HCT116 (cell line): ENCODE measurements at places on chromosomes 1 and 21.

GRCh38 chr1:182601913-182602312 lies 2.3 kb downstream of the RGS16 start:
- H3K4me3 ChIP-seq = no peak overlapping the region
- no peaks in the 10 kb centered on the region for H3K27me3 ChIP-seq
- peaks cover 21% of the 10 kb centered on the region for H3K4me1 ChIP-seq
- no peak overlapping the region for H3K27ac ChIP-seq

- H3K27ac ChIP-seq = no peak overlapping the region
- DNase-seq = no peak
Measured at GRCh38 chr1:161070761-161071160, 1.1 kb upstream of the ARHGAP30 start.

- H3K27ac ChIP-seq = no peak overlapping the region
- no peak for DNase-seq
- H3K4me1 ChIP-seq = peaks cover 4% of the 10 kb centered on the region; the same call in 1 of the 2 replicates
- no peaks in the 10 kb centered on the region for H3K27me3 ChIP-seq
Measured at GRCh38 chr1:205527931-205528330, 23.5 kb downstream of the CDK18 start.

GRCh38 chr1:6635161-6635909 lies 10.7 kb downstream of the THAP3 start:
- no peak overlapping the region for H3K4me3 ChIP-seq
- no peak overlapping the region for H3K27ac ChIP-seq
- H3K36me3 ChIP-seq = peaks cover 38% of the 10 kb centered on the region
- DNase-seq = no peak
- no peaks in the 10 kb centered on the region for H3K4me1 ChIP-seq

- H3K4me1 ChIP-seq = no peaks in the 10 kb centered on the region
- no peak overlapping the region for H3K4me3 ChIP-seq
- no peak overlapping the region for H3K27ac ChIP-seq
- H3K27me3 ChIP-seq = no peaks in the 10 kb centered on the region
Measured at GRCh38 chr1:196546272-196547111, 61.7 kb downstream of the KCNT2 start.

DNA sequence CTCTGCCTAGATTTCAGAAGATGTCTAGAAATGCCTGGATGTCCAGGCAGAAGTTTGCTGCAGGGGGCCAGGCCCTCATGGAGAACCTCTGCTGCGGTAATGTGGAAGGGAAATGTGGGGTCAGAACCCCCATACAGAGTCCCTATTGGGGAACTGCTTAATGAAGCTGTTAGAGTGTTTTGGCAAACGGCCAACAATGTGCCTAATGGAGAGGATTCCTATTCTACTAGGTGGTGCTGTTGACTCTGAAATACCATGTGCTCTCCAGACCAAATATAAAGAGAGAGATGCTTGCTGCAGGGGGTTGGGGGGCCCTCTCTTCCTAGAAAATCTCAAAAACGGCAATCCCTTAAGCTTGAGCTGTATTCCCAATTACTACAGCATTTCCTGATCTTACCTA lies 57.1 kb upstream of the DR1 start:
- no peak for DNase-seq
- H3K4me1 ChIP-seq = no peaks in the 10 kb centered on the region
- no peak overlapping the region for H3K4me3 ChIP-seq
- no peaks in the 10 kb centered on the region for H3K27me3 ChIP-seq
- no peak overlapping the region for H3K27ac ChIP-seq
- H3K36me3 ChIP-seq = no peaks in the 10 kb centered on the region

DNA sequence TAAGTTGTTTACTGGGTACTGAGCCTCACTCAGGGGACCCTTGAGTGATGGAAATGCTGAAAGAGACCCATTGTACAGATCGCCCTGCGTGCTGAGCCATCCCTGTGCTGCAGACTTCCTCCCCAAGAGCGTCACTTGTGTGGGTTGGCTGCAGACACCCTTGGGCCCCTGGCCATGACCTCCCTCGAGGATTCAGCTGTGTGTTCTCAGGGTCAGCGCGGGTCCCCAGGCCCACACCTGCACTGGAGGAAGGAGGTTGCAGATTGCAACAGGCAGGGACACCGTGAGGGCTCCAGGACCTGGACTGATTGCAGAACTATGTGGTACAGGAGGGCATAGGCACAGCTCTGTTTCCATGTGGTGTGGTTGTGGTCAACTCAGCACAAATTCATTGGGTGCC lies 4.4 kb downstream of the SNAP47 start:
- no peaks in the 10 kb centered on the region for H3K36me3 ChIP-seq
- DNase-seq = no peak
- H3K4me1 ChIP-seq = peaks cover 8% of the 10 kb centered on the region
- H3K4me3 ChIP-seq = no peak overlapping the region
- H3K27ac ChIP-seq = no peak overlapping the region

DNA sequence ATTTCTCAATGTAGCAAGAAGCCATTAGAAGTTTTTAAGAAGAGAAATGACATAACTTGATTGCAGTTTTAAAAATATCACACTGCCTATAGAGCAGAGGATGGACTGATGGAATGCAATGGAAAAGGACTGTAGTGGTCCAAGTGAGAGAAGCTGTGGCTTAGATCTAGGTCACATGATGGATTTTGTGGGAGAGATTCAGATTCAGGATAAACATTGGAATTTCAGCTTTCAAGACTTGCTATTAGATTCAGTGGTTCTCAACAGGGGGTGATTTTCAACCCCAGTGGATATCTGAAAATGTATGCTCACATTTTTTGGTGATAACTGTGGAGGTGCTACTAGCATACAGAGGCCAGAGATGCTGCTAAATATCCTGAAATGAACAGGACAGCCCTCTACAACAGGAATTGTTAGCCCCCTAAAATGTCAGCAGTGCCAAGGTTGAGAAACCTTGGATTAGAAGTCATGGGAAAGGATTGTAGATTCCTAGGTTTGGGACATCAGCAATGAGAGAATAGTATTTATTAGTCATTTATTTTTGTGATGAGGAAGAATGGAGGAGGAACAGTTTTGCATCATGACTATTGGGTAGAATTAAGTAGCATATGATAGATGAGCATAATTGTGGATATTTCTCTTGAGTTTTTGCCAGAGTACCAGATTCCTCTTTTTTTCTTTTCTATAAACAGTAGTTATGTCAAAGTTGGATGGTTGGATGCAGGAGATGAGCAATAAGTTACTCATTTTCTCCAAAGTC lies 30.1 kb upstream of the KCNK2 start:
- no peaks in the 10 kb centered on the region for H3K4me1 ChIP-seq
- H3K4me3 ChIP-seq = no peak overlapping the region
- no peaks in the 10 kb centered on the region for H3K36me3 ChIP-seq
- H3K27ac ChIP-seq = no peak overlapping the region
- DNase-seq = no peak

- DNase-seq = no peak
- no peak overlapping the region for H3K27ac ChIP-seq
- H3K27me3 ChIP-seq = no peaks in the 10 kb centered on the region
- no peak overlapping the region for H3K4me3 ChIP-seq
- H3K36me3 ChIP-seq = peaks cover 70% of the 10 kb centered on the region
- no peaks in the 10 kb centered on the region for H3K4me1 ChIP-seq
Measured at GRCh38 chr1:247156787-247157232, 15.0 kb downstream of the ZNF124 start.

- DNase-seq = no peak
- H3K27me3 ChIP-seq = no peaks in the 10 kb centered on the region
- H3K4me1 ChIP-seq = no peaks in the 10 kb centered on the region
- H3K27ac ChIP-seq = no peak overlapping the region
- no peaks in the 10 kb centered on the region for H3K36me3 ChIP-seq
- H3K4me3 ChIP-seq = no peak overlapping the region
Measured at GRCh38 chr21:35843911-35844667, 216.2 kb downstream of the SETD4 start.

GRCh38 chr1:158146165-158146564 lies 34.5 kb upstream of the CD1D start:
- H3K36me3 ChIP-seq = no peaks in the 10 kb centered on the region
- peaks cover 3% of the 10 kb centered on the region; the same call in 1 of the 2 replicates for H3K4me1 ChIP-seq
- no peaks in the 10 kb centered on the region for H3K27me3 ChIP-seq

DNA sequence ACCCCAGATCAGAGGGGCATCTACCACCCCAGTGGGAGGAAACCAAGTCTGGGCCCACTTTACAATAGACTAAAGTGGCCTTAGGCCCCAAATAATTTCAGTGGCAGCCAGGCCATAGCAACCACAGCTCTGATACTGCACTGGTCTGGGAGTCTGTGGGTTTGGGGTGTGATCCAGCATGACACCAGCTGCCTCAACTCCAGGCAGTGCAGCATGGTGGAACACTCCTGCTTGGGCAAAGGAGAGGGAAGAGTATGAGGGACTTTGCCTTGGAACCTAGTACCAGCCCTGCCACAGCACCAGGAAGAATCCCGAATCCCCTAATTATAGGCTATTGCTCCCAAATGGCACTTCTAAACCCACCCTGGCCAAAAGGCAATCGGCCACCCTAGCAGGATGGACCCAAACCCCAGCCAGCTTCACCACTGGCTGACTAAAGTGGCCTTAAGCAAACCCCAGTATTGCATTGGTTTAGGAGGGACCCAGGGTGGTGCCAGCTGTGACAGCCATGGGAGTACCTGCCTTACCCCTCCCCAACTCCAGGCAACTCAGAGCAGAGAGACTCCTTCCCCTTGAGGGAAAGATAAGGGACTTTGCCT lies 47.1 kb downstream of the PACC1 start:
- H3K27me3 ChIP-seq = no peaks in the 10 kb centered on the region
- no peak overlapping the region for H3K27ac ChIP-seq
- no peaks in the 10 kb centered on the region for H3K4me1 ChIP-seq
- no peak for DNase-seq
- no peak overlapping the region for H3K4me3 ChIP-seq
- H3K36me3 ChIP-seq = peaks cover 7% of the 10 kb centered on the region; the same call in 1 of the 2 replicates

- peaks cover 8% of the 10 kb centered on the region; the same call in 1 of the 2 replicates for H3K4me1 ChIP-seq
- DNase-seq = no peak
- H3K4me3 ChIP-seq = no peak overlapping the region
- no peaks in the 10 kb centered on the region for H3K36me3 ChIP-seq
- no peaks in the 10 kb centered on the region for H3K27me3 ChIP-seq
- H3K27ac ChIP-seq = no peak overlapping the region
Measured at GRCh38 chr21:42169758-42170157, 49.2 kb upstream of the ABCG1 start.

- no peaks in the 10 kb centered on the region for H3K4me1 ChIP-seq
- no peaks in the 10 kb centered on the region for H3K36me3 ChIP-seq
- no peak overlapping the region for H3K27ac ChIP-seq
- H3K4me3 ChIP-seq = no peak overlapping the region
- no peak for DNase-seq
- H3K27me3 ChIP-seq = no peaks in the 10 kb centered on the region
Measured at GRCh38 chr1:167517535-167518330, 596 bp downstream of the CD247 start.

- DNase-seq = peak; percentile 21
- no peaks in the 10 kb centered on the region for H3K4me1 ChIP-seq
- H3K27me3 ChIP-seq = peaks cover 6% of the 10 kb centered on the region
- H3K27ac ChIP-seq = no peak overlapping the region
- no peak overlapping the region for H3K4me3 ChIP-seq
Measured at GRCh38 chr1:20233394-20233793, 47.1 kb upstream of the PLA2G2C start.

DNA sequence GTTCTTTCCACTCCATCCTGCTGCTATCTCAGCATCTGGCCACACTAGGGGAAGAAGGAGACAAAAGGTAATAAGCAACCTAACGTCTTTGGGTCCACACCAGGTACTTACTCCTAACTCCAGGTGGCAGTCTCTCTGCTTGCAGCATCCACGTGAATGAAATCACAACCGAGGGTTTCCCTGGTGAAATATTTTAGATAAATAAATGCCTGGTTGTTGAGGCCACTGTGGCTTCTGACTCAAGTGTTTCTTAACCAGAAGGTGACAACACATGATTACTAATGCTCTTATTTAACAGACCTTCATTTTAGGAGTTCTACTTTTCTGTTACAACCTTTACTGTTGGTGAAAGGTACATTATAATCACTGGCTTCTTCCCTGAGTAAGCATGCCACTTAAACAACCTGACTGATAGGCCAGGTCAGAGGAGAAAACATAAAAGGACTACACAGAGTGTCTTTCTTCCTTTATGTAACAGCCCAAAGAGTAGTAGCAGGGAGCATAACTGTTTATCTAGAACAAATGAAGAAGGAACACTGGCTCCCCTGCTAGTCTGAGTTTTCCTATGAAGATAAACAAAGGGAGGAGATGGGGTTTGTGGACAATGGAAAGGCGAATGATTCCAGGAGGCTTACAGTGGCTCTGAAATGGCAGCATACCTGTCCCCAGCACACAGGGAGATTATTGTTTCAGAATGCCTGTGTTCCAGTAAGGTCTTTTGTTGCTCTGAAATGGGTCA lies 59.9 kb downstream of the SYT6 start:
- H3K4me3 ChIP-seq = no peak overlapping the region
- H3K36me3 ChIP-seq = no peaks in the 10 kb centered on the region
- H3K27ac ChIP-seq = no peak overlapping the region

DNA sequence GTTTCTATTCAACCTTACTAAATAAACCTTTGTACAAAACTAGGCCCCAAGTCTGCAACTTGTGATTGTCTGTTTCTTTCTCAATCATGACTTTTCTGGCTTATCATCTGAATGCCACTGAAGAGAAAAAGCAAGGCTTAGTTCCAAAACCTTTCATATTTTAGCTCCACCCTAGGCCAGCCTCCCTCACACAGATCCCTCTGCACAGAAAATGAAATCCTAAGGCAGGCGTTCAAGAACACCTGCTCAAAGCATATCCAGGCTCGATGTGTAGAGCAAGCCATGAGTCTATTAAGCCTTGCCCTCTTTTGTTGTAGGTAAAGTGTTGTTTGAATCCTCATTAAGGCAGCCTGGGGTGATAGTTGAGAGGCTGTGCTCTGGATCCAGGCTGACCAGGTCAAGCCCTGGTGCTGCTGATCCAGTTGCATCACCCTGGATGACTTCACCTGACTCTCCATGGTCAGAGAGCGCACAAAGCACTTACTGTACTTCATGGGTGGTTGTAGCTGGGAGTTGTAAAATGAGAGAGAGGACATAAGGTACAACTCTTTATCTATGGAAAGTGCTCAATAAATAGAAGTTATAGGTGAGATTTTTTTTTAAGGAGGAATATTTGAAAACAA lies 39.0 kb downstream of the FYB2 start:
- DNase-seq = no peak
- no peaks in the 10 kb centered on the region for H3K36me3 ChIP-seq
- no peak overlapping the region for H3K4me3 ChIP-seq
- H3K27me3 ChIP-seq = peaks cover 7% of the 10 kb centered on the region
- no peaks in the 10 kb centered on the region for H3K4me1 ChIP-seq

DNA sequence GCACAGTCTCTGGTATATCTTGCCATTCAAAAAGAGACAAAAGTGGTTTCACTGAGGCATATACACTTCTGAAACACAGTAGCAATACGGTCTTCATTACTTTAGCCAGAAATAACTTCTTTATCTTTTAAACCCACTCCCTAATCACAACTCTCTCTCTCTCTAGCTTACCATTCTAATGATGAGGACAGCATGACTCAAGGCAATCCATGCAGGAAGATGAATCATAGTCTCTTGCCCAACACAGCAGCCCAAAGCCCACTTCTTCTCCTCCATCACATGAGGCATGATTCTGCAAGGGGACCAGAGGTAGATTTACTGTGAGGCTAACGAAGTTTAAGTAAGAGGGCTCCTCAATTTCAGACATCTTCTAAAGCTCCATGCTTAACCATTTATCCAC lies 285.0 kb upstream of the NR5A2 start:
- H3K27me3 ChIP-seq = no peaks in the 10 kb centered on the region
- H3K4me1 ChIP-seq = no peaks in the 10 kb centered on the region
- DNase-seq = peak; percentile 36

GRCh38 chr1:33814166-33814565 lies 49.7 kb upstream of the HMGB4 start:
- no peak overlapping the region for H3K27ac ChIP-seq
- H3K4me3 ChIP-seq = no peak overlapping the region
- peaks cover 48% of the 10 kb centered on the region for H3K27me3 ChIP-seq

- H3K27ac ChIP-seq = no peak overlapping the region
- peaks cover 8% of the 10 kb centered on the region for H3K4me1 ChIP-seq
- H3K27me3 ChIP-seq = no peaks in the 10 kb centered on the region
- DNase-seq = no peak
- H3K36me3 ChIP-seq = no peaks in the 10 kb centered on the region
Measured at GRCh38 chr21:36773117-36773516, 74.2 kb downstream of the SIM2 start.
